Activated T-helper 1 cell treated with anti-CD3 and anti-CD28 coated beads, Interleukin-12 subunit alpha, Interleukin-12 subunit beta, Interleukin-2, Interleukin-4 antibody, amounts not matched to agents 30 ng/mL and 10 ng/mL and 1 ng/mL, durations not matched to agents 14 hours and 24 hours and 36 hours (primary cell): ENCODE measurements at places on chromosomes 12 and 14. TPM values are rescaled to one million over a fixed set of nuclear protein-coding genes. Genes with fewer than 3 reads are reported as not detected.

Gene RTL1
- not detected in 2 replicates for total RNA-seq

- DNase-seq, result no peak
These were observed 357.3 kb upstream of the RGS6 start for GRCh38 chr14:71574976-71575375.

Gene HAL
- total RNA-seq, result 0.37 and 0.65 TPM in 2 replicates

Gene GLT1D1
- 2.0 and 2.1 TPM in 2 replicates for total RNA-seq

DNA sequence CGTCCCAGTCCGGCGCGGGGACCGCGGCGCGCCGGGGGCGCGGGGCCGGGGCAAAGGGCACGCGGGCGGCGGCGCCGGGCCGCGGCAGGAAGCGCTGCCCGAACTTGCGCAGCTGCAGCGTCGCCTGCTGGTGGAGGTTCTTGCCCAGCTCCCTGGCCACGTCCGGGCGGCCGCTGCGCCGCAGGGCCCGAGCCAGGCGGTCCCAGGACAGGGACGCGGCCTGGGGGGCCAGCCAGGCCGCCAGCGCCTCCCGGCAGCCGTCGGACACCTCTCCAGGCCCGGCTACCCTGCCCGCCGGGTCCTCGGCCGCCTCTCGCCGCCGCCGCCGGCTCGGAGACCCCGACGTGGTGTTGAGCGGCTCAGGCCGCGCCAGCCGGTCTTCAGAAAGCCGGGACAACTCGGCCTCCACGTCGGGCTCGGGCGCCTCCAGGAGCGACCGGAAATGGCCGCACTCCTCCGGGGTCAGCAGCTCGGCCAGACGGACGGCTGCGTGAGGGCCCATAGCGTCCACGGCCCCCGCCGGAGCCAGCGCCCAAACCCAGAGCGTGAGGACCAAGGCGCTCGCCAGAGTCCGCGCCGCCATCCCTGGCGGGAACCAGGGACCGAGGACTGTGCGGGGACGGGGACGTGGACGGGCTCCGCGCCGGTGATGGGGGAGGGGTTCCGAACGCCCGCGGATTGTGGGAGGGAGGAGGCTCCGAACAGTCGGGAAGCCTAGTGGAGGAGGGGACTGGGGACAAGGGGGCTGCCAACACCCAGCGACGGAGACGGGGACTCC is 34.0 kb downstream of the FIGNL2 start:
- peak; percentile 59 for DNase-seq

DNA sequence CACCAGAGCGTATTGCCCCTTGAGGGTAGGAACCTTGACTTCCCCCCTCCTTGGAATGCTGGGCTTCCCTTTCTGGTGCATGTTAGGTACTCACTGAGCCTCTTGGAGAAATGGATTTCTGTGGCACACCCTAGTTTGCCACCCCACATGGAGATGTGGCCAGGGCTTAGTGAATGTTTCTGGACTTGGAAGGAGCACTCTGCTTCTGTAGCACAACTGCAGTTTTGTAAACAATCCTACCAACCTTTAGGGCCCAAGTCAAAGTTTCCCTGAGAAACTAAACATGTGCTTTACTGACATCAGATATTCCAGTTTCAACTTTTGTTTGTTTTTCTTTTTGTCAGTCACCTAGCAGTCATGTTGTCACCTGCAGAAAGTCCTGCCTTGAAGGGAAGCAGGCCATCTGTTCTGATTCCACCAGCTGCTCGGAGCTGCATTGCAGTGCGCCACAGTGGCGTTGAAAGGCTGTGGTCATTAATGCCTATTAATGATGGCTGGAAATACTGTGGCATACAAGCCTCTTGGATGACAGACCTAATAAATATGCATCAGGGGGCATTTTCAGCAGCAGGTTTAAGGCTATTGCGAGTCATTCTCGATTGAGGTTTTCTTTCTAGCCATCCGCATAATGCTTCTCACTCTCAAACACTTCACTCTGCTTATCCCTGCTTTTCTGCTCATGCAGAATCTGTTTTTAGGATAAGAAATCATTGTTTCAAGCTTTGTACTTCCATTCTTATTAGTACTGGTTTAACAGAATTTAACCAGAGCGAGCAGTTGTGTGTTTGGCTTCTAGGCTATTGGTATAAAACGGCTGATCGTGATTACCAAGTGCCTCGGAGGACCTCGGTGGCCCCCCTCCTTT is 7.8 kb downstream of the PELI2 start:
- DNase-seq, result no peak

DNA sequence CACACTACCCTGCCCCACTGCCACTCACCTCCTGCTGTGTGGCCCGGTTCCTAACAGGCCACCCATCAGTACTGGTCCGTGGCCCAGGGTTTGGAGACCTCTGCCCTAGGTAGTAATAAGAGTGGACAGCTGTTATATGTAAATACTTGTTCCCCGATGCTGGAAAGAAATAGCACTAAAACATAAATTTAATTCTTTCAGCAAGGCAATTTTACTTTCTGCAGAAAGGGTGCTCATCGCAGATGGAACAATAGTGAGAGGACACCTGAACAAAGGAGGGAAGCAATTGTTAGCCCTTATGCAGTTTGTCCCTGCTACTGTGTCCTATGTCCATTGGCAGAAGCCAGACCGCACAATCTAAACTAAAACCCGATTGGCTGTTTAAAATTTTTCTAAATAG is 5.9 kb upstream of the CYP46A1 start:
- no peak for DNase-seq

- no peak for DNase-seq
These were observed 28.3 kb upstream of the DIO2 start for GRCh38 chr14:80239631-80240030.

DNA sequence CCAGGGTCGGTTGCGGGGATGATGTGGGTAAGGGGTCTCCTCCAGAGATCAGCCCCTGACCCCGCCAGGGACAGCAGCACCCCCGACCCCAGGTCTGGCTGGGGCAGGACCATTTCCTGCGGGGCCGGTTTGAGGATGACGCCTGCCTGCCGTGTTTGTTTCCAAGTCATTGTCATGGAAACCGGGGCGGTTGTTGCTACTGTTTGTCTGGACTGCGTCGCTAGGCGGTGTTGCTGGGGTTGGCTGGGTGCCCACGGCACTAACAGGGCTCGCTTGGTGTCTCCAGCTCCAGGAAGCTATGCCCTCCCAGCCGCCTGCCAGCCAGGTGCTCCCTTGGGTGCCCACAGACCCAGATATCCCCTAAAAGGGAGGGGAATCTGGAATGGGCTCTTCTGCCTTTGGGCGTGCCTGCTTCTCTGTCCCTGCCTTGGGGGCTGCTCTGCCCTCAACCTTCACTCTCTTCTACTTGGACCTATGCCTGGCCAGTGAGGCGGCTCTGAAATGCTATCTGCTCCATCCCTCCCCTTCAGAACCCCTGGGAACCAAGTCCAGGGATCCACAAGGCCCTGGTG is 4.7 kb upstream of the CRIP1 start:
- peak; percentile 91 for DNase-seq

DNA sequence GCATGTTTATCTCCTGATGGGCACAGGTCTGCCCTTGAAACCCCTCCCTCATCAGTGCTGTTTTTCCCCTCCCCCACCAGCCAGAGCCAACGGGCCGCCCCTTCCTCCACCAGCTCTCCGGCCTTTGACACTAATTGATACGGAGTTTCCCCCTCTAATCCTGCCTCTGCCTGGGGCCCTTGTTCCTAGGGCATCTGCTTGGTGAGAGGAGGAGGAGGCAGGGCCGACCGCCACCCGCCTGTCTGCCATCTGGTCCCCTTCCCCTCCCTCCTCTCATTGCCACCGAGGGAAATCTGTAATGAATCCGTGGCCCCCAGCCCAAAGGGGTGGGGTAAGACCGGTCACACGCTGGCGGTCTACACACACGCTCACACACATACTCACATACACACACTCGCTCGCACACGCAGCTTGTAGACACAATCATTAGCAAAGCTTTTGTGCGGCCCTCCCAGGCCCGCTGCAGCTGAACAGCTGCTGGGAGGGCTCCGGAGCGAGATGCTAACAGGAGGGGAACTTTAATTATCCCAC is 27.4 kb downstream of the SRRM4 start:
- no peak for DNase-seq

DNA sequence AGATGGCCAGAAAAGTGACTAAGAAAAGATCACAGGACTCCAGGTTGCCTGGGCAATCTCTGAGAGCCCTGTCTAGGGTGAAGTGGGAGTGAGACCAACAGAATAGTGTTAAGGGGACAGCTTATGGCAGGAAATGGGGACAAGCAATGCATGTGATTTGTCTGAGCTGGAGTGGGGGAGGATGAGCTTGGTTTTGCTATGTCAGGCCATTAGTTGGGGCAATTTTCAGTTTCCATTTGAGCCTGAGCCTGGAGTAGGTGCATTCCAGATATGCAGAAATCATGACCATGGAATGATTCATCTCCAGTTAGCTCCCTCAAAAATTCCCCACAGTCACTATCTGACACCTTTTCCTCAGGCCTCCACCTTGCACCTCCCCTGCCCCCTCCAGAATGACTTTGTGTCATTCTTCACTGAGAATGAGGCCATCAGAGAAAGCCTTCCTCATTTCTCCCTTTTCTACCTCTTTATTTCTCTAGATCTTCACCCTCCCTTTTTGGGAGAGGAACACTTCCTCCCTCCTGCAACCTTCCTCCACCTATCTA is 150.9 kb upstream of the PLEKHG7 start:
- no peak for DNase-seq

- DNase-seq, result no peak
These were observed 691.6 kb upstream of the FBXO33 start for GRCh38 chr14:40123816-40124215.

Gene KRT3
- total RNA-seq, result 0.08 TPM in 1 of 2 replicates, not detected in the other

Gene KRT77
- total RNA-seq, result not detected in 2 replicates

GRCh38 chr14:62329427-62329826 is 567.2 kb downstream of the SNAPC1 start:
- no peak for DNase-seq

- no peak for DNase-seq
These were observed 7.4 kb downstream of the TESPA1 start for GRCh38 chr12:54977155-54977554.

Gene TRHDE
- total RNA-seq, result not detected in 2 replicates

Gene CLEC12A
- total RNA-seq, result not detected in 2 replicates

- DNase-seq, result no peak
These were observed 15.4 kb upstream of the SMCO2 start for GRCh38 chr12:27431185-27431584.

DNA sequence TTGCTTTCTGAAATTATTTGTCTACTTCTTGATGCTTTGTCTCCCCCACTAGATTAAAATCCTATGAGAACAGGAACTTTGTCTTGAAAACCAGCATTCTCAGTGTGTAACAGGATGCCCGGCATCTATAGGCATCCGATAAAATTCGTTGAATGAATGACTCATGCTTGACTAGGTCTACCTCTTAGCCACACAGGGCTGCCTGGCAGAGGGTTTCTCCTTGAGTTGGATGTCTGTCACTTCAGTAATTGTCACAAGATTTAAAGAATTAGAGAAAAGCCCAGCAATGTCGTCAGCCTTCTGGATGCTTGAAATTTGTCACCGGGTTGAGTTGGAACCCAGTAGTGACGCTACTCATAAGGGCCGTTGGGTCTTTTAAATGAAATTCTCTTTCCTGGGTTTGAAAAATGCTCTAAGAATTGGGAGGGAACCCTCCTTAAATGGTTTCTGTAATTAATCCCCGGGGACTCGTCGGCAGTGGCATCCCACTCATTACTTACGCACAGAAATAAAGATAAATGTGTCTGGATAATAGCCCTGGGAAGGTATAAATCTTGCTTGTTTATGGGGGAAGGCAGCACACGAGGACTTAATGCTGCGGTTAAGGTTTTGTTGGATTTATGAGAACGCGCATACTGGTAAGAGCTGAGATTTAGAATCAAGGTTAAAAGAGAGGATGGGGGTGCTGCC is 194.1 kb downstream of the AACS start:
- DNase-seq, result no peak

DNA sequence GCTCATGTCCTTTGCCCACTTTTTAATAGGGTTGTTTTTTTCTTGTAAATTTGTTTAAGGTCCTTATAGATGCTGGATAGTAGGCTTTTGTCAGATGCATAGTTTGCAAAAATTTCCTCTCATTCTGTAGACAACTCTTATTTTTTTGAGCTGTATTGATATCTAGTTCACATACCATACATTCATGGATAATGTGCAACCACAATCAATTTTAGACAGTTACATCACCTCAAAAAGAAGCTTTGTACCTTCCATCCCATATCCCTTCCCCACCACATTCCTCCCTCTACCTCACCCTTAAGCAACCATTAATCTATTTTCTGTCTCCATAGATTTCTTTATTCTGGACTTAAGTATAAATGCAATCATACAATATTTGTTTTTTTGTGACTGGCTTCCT is 98.4 kb downstream of the PTCSC3 start:
- DNase-seq, result no peak

DNA sequence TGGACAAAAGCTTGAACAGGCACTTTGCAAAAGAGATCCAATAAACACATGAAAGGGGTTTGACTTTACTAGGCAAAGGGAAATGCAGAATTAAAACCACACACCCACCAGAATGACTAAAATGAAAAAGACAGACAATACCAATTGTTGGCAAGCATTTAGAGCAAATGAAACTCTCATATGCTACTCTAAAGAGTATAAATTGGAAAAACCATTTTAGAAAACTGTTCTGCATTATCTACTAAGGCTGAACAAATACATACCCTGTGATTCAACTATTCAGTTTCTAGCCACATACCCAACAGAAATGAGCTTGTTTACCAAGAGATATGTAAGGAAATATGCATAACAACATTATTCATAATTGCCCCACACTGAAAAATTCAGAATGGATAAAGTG is 8.5 kb upstream of the IL22 start:
- no peak for DNase-seq

DNA sequence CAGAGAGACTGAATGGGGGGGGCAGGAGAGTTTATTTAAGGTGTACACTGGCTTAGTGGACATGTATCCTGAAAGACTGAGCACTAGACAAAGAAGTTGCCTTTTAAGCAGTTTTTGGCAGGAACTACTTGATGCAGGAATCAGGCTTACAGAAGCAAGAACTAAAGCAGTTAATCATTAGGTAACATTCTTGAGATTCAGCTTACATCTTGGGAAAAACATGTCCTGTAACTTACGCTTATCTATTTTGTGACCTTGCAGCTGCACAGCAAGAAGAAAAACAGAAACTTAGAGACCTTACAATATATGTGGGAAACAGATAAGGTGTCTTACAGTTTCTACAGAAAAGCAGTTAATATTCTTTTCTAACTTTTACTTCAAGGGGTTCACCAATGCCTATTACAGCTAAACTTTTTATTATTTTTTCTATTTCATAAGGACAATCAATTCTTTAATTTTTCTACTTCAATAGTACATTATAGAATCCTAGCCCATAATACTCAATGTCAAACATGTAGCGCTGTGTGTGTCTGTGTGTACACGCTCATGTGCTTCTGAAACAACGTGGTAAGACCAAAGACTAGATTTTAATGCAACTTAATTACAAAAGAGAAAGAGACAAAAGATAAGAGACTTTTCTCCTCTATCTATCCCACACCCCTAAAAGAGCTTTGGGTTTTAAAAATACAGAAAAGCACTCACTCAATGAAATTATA is 276.9 kb downstream of the PRKD1 start:
- DNase-seq, result no peak
